Cardiac septum (tissue), 1 donor: ENCODE measurements at places on chromosomes 16 and 17. TPM values are rescaled to one million over a fixed set of nuclear protein-coding genes. Genes with fewer than 3 reads are reported as not detected.

HES7 gene
- total RNA-seq, result 0.65 TPM

TPPP3 gene
- total RNA-seq, result 9.6 TPM

SLC6A4 gene
- 0.70 TPM for total RNA-seq

HSPB9 gene
- total RNA-seq, result not detected

AURKB gene
- total RNA-seq, result 0.83 TPM

RASL10B gene
- total RNA-seq, result 22.0 TPM

INCA1 gene
- 1.8 TPM for total RNA-seq

DPEP1 gene
- total RNA-seq, result not detected

MT1G gene
- total RNA-seq, result 1.2 TPM

CENPV gene
- 2.9 TPM for total RNA-seq

SCARF1 gene
- 10.9 TPM for total RNA-seq

P3H4 gene
- 5.1 TPM for total RNA-seq

KRTAP9-8 gene
- total RNA-seq, result not detected

KIF2B gene
- not detected for total RNA-seq

CCL16 gene
- total RNA-seq, result not detected

CACNA1G gene
- total RNA-seq, result 0.13 TPM

PMP22 gene
- total RNA-seq, result 91.8 TPM

SAMD14 gene
- total RNA-seq, result 4.4 TPM

TNS4 gene
- not detected for total RNA-seq

SPEM2 gene
- total RNA-seq, result not detected

AOC2 gene
- total RNA-seq, result 0.89 TPM

CCL5 gene
- 2.6 TPM for total RNA-seq

HSD17B2 gene
- not detected for total RNA-seq

CHD9 gene
- 64.6 TPM for total RNA-seq

ARL5C gene
- total RNA-seq, result not detected

IL4R gene
- total RNA-seq, result 22.0 TPM

GNG13 gene
- total RNA-seq, result not detected
